AG04449 (cell line): ENCODE measurements at places on chromosomes 1 and 21.

GRCh38 chr1:164702216-164702615 lies 143.2 kb downstream of the PBX1 start:
- no peak for DNase-seq

DNA sequence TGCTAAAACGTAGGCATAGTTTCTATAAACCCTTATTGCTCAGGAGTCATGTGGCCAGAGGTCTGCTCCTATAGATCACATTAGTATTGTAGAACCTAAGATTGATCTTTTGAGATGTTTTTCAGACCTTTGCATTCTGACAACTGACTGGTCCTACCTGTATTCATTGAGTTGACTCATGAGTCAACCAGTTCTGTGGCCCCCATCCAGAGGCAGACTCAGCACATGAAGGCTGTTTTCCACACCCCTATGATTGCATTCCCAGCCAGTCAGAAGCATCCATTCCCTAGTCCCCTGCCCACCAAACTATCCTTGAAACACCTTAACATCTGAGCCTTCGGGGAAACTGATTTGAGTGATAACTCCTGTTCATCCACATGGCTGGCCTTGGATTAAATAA lies 451.7 kb downstream of the SIPA1L2 start:
- no peak for DNase-seq

DNA sequence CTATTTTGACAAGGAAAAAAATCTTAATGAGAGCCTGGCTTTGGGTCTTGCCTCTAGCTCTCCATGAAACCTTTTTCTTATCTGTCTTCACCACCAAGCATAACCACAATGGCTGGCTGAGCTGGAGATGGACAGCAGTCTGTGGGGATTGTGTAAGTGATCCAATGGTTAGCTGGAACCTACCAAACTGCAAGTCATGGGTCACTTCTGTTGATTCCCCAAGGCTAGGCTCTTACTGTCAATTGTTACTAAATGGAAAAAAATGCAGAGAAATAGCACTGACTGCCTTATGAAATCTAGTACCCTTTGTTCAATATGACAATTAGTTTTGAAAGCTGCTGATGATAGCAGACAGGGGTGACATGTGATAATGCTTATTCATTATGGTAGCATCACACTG lies 359.0 kb downstream of the ST6GALNAC3 start:
- no peak for DNase-seq

DNA sequence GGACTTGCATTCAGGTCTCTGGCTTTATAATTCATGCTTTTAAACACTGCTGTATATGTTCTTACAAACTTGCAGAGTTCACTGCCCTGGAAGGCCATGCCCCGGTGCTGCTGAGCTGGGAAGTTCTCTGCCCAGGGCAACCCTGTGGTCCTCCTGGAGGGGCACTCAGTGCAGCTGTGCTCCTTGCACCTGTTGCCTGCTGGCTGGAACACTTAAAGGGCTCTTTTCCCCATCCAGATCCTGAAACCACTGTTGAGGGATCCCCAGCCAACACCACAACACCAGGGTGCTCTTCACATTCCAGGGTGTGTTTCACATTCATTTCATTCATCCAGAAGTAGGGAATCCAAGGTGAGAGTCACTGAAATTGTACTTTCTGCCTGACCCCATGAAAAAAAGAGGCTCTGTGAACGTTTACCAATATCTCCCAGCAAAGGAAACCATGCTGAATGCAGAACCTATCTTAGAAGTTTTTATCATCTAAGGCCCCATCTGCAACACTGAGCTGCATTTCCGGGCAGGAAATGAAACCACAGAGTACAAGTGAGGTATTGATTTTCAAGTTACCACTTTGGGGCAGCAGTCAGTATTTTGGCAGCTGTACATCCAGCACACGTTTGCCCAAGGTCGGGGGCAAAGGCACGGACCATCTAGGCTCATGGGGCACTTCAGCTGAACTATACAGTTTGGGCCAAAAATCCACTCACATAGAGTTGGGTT lies 16.4 kb upstream of the KIAA0040 start:
- no peak for DNase-seq

DNA sequence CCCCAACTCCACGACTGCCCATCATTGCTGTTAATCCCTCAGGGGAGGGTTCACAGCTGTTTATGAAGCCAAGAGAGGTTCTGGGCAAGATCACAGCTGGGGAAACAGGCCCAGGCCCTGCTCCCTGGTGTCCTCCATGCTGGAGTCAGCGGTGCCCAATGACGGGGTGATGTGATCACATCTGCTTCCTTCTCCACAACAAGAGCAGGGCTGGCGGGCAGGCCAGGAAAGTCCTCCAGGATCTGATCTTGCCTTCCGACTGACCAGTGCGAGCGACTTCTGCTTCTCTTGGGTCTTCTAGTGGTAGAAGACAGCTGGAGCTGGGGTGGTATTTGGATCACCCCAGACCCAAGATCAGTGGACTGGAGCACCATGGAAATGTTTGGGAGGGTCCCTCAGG lies 951 bp upstream of the LINGO4 start:
- DNase-seq = no peak
